ENCODE measurements at places on chromosomes 1 and 21.

GRCh38 chr1:29575826-29576225, 339.5 kb downstream of the PTPRU start:
- DNase-seq: peak; percentile 7

GRCh38 chr1:53810497-53810896, 27.6 kb downstream of the NDC1 start:
- DNase-seq: no peak

GRCh38 chr1:20449735-20450311, 36.2 kb downstream of the CAMK2N1 start:
- peak; percentile 83 for DNase-seq

GRCh38 chr21:33157303-33157702, 72.4 kb upstream of the IFNAR2 start:
- DNase-seq: no peak

Data from fibroblast of skin of left quadriceps (primary cell).